ENCODE measurements at places on chromosomes 11 and 22. TPM values are rescaled to one million over a fixed set of nuclear protein-coding genes. Genes with fewer than 3 reads are reported as not detected.

Gene PATE4
- not detected for total RNA-seq

Gene APOA5
- 1.5 TPM for total RNA-seq

Gene MYBPC3
- 0.09 TPM for total RNA-seq

Gene OR51I1
- not detected for total RNA-seq

Data from pancreas (tissue), 10 donors.